ENCODE measurements at places on chromosomes 2 and 18. TPM values are rescaled to one million over a fixed set of nuclear protein-coding genes. Genes with fewer than 3 reads are reported as not detected.
A peak's percentile ranks its signal among the peaks of the same experiment; 100 is the strongest.

- H3K4me3 ChIP-seq: no peak overlapping the region
- no peaks in the 10 kb centered on the region for H3K4me1 ChIP-seq
- H3K36me3 ChIP-seq: peaks cover 5% of the 10 kb centered on the region
Measured at GRCh38 chr2:152127628-152128027, 28.8 kb upstream of the CACNB4 start.

- H3K27me3 ChIP-seq: no peaks in the 10 kb centered on the region
- peaks cover 33% of the 10 kb centered on the region for H3K4me1 ChIP-seq
- H3K27ac ChIP-seq: peak overlapping the region; percentile 44
- no peaks in the 10 kb centered on the region for H3K36me3 ChIP-seq
- H3K4me3 ChIP-seq: no peak overlapping the region
- no peak for DNase-seq
Measured at GRCh38 chr2:8525582-8526402, 156.1 kb upstream of the ID2 start.

- DNase-seq: no peak
- H3K27ac ChIP-seq: no peak overlapping the region
Measured at GRCh38 chr2:169406891-169407290, 44.6 kb upstream of the LRP2 start.

DNA sequence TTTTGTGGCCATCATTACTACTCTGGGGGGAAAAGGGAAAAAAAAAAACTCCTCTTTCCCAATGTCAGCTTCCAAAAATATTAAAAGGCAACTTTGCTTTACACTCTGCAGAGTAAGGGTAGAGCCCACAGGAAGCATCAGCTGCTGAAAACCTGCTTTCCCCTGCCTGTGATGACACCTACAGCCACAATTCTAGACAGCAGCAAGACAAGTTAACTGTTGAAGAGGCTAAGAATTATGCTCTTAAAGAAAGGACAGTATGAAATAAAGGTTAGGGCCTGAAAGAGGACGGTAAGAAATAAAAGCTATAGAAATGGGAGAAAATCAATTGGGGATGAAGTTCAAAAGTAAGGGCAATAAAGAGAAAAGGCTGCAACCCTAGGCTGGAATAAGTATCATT is 3.0 kb downstream of the PDE11A start:
- no peak overlapping the region for H3K27ac ChIP-seq
- no peak overlapping the region for H3K4me3 ChIP-seq
- no peak for DNase-seq
- peaks cover 9% of the 10 kb centered on the region for H3K27me3 ChIP-seq
- no peaks in the 10 kb centered on the region for H3K36me3 ChIP-seq

- DNase-seq: no peak
- peaks cover 21% of the 10 kb centered on the region for H3K36me3 ChIP-seq
- H3K4me3 ChIP-seq: no peak overlapping the region
- H3K27me3 ChIP-seq: no peaks in the 10 kb centered on the region
Measured at GRCh38 chr2:233089851-233090250, 29.7 kb downstream of the INPP5D start.

NEU2 gene
- not detected for total RNA-seq
